T-helper 2 cell (primary cell): ENCODE measurements at places on chromosomes 11 and 22.

GRCh38 chr11:126345759-126346585 lies 9.5 kb upstream of the ST3GAL4 start:
- no peak for DNase-seq

DNA sequence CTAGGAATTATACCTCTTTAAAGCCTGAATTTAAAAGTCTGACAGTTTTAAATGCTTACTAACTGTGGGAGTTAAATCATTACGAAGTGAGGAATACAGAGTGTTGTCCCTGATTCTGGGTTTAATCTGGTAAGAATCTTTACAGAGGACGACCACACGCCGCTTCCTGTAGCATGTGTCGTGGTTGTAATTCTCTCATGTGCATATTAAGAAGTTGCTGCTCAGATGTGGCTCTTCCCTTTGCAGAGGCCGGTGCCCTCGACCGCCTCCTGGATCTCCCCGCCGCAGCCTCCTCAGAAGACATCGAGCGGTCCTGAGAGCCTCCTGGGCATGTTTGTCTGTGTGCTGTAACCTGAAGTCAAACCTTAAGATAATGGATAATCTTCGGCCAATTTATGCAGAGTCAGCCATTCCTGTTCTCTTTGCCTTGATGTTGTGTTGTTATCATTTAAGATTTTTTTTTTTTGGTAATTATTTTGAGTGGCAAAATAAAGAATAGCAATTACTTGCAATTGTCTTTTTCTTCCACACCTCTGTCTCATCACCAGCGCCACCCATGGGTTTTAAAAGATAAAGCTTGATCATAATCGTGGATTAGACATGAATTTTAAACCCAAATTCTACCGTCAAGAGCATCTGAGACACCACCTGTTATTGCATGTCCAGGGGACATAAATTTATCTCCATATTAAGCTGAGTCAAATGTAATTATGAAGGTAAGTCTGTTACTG lies 6.5 kb downstream of the GAL start:
- peak; percentile 6 for DNase-seq

GRCh38 chr11:84819128-84819527 lies 808.0 kb downstream of the DLG2 start:
- no peak for DNase-seq

- DNase-seq = no peak
Measured at GRCh38 chr22:36769541-36770512, 6.1 kb downstream of the IFT27 start.

DNA sequence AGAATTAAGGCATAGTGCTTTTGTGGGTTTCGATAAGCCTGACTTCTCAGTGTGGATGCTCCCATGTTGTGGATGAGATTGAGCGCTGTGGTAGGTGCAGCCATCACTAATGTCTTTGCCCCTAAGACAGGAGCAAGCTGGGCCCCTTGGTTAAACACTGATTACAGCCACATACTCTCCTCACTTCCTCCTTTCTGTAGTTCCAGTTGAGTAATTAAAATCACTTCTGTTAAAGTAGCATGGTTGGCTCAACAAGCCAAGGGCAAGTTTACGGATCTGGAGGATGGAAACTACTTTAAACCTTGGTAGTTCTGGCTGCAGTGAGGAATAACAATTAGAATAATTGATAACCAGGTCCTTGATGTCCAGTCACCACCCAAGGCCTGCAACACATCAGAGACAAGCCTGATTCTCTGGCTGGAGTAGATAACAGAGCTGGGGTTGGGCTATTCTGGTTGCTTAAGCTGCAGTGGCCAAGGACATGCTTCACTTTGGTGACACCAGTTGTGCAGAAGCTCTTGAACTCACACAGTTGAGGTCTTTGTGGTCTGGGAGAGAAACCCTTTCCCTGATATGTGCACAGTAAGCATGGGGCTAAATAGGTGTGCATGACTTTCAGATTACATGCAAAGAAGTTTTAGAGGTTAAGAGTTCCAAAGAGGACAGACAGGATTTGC lies 81.3 kb downstream of the KIRREL3 start:
- no peak for DNase-seq

GRCh38 chr22:19917389-19918138 lies 24.0 kb upstream of the COMT start:
- DNase-seq = no peak

DNA sequence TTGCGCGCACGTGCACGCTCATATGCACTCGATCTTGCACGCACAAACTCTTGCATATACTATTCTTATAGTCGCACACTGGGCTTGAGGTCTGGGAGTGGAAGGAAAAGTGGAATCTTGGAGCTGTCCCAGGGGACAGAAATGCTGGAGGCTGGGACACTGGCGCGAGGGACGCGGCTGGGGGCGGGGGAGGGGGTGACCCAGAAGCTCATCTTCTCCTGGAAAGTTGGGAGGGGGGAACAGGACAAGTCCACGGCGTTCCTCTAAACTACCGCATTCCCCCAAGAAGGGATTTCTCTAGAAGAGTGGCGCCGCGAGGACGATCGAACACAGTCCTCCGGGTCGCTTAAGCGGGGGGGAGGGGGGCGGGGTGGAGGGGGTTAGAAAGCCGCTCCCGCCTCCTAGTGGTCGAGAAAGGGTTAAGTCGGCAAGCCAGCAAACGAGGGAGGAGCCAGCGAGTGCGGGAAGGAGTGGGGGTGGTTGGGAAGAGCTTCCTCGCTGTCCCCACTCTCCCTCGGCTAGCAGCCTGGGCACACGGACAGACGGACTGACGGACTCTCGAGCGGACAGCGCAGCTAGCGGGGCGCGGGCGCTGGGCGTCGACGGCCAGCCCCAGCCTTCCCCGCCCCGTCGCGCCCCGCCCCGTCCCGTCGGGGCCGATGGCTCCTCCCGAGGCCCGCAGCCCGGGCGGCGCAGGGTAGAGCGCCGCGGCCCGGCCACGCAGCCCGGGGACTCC lies at the start of gene RTN4RL2:
TSS of gene RTN4RL2 (plus strand) at position 507 of the 736 bp plus-strand sequence. CDS start 338 bp downstream, outside the sequence.
- no peak for DNase-seq

GRCh38 chr22:40419718-40420117 lies 49.3 kb downstream of the SGSM3 start:
- no peak for DNase-seq

- DNase-seq = no peak
Measured at GRCh38 chr11:129443276-129443675, 67.6 kb downstream of the BARX2 start.

GRCh38 chr22:44494497-44494896 lies 3.5 kb downstream of the RTL6 start:
- no peak for DNase-seq

DNA sequence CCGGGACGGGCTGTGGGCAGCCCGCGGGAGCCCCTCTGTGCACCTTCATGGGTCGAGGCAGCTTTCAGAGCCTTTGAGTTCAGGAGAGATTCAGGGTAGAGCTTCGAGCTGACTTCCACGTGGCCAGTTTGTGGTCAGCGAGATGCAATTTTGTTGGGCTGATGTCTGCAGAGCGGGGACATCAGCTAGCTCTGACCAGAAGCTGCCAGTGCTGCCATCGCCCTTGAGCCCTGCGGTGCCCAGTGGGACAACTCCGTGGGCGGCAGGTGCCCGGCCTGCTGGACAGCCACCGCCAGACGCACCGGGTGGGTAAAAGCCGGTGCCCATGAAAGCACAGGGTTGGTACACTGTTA lies 719 bp downstream of the TALDO1 start:
- no peak for DNase-seq

DNA sequence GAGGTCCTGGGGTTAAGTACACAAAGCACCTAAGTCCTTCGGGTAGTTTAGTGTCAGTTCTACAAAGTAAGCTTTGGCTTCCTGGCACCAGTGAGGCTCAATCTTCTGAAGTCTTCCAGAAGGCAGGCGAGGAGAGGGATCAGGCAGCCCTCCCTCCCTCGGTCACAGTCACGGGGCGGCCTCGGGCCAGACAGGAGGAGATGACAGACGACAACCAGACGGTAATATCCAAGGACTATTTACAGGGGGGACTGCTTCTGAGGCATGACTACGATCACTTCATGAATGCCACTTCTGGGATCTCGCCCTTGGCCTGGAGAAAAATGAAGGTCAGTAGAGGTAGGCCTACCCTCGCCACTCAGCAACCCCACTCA lies 383 bp upstream of the TMEM223 start:
- DNase-seq = no peak

DNA sequence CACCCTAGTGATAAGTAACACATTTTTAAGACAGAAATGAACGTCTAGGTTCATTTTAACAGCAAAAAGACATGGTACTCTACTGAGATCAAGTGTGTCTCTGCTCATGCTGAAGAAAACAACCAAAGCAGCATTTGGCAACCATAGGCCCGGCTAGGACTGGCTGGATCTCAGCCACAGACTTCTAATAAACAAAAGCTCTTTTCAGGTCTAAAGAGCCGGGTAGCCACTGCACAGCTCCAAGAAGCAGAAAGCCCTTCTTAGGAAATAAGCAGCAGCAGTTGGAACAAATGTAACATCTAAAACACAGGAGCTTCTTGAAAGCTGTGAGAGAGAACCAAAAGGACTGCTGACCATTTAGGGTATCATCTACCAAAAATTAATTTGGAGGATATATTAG lies 37.6 kb downstream of the PITPNB start:
- DNase-seq = no peak

DNA sequence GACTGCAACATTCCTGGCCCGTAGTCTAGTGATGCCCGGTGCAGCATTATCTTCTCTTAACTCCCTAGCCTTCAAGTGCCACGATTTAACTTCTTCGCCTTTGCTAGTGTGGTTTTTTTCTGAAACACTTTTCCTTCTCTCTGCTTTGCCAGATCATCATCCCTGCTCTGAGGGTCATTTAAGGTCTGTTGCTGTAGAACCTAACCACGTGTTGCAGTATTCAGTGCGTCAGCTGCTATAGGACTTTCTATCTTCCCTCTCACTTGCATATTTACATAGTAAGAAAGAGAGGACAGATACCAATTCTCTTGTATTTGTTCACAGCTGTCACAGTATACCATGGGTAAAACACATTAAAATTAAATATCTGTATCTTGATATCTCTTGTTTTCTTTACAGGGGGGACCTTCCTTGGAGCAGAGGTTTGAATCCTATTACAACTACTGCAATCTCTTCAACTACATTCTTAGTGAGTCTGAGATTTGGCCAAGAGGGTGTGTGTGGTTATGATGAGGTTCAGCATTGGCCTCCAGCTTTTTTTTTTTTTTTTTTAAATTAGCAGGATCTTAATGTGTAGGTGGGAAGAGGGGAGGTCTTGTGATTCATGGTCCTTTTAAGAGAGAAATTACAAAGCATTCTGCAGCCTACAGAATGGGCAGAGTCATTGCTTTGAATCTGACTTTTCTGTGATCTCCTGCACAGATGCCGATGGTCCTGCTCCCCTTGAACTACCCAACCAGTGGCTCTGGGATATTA lies 13.5 kb downstream of the EIF3L start:
- DNase-seq = no peak

DNA sequence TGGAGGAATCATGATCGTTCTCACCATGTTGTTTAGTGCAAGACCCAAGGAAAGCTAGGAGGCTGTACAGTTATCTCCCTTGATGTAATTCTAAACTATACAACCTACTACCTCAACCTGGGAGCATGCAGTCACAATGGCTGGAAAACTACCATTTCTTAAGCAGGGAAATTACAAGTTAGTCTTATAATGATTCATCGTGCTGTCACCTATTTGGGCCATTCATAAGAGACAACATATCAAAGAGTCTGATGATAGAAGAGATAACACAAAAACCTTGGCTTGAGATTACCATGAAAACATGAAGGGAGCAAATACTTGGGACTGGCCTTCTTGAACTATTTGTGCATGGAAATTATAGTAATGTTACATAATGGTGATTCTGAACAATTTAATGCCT lies 30.5 kb upstream of the BLID start:
- DNase-seq = no peak

- DNase-seq = no peak
Measured at GRCh38 chr11:35815556-35816315, 128.1 kb upstream of the LDLRAD3 start.

DNA sequence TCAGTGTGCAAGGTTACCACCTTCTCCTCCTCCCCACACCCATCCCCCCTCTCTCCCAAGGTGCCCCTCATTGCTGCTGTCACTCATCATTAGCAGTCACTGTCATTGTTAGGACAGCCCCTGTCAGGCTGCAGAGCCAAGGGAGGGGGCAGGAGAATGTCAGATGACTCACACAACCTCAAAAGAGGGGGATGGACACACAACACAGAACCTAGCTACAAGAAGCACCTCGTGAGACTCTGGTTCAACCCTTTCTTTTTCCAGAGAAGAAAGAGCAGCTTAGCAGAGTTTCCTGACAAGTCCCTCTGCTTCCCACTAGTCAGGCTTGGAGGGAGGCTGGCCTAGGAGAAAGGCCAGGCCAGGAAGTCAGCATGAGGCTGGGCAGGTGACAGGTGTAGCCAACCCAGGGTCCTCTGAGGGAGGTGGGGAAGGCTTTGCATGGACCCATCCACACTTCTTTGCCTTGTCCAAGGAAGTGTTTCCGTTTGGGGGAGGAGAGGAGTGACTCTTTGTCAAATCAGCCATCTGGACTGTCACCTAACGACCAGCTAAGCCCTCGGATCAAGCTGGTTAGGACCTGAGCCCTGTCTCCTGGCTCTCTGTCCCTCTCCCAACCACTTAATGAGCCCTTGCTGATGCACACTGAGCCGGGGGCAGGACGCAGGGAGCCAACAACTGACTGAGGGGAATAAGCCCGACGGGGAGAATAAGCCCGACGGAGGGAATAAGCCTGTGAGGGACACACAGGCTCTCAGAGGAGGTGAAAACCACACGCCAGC lies 18.3 kb downstream of the ADORA2A start:
- no peak for DNase-seq

GRCh38 chr22:36329254-36330078 lies 58.3 kb downstream of the MYH9 start:
- DNase-seq = peak; percentile 75

DNA sequence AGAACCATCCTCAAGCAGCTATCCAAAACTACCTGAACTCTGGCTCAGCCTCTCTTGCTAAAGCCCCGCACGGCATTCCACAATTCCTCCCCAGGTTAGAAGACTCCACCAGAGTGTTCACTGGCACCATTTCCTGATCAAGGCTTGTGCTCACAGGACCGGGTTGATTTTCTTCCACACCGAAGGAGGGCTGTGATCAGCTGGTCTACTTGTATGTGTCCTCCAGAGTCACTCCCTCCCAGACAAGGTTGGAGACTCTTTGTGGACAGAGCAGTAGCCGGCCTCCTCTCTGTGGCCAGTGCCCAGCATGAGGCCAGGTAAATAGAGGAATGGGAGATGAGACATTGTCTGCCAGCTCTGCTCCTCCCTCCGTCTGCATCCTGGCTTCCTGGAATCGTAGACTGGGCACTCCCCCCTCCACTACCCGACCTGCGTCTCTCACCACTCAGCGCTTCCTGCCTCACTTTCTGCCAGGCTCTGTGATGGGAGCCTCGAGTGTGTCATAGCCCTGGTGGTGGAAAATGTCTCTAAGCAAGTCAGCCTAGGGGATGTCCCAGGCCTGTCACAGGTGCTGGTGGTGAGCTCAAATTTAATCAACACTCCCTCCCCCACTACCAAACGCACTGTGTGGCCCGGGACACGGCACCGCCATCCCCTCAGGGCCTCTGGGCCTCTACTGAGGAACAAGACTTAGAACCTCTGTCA lies 12.5 kb upstream of the TMPRSS6 start:
- DNase-seq = peak; percentile 87

DNA sequence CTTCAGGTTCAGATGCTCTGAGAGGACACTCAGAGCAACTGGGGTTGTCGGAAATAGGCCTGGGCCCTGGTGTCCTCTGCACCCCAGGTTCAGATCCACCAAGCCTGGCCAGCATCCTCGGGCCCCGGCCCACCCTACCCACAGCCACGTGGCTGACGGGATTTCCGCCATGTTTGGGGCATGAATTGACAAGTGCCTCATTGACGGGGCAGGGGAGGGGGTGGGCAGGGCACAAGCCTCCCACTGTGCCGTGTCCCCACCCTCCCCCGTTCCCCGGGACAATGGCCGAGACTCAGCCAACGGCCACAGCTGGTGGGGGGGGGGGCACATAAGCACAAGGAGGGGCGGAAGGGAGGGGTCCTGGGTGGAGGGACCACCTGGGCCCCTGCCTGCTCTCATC lies 8.5 kb downstream of the MYRF start:
- DNase-seq = no peak
